ENCODE measurements at places on chromosomes 5 and 9.

DNA sequence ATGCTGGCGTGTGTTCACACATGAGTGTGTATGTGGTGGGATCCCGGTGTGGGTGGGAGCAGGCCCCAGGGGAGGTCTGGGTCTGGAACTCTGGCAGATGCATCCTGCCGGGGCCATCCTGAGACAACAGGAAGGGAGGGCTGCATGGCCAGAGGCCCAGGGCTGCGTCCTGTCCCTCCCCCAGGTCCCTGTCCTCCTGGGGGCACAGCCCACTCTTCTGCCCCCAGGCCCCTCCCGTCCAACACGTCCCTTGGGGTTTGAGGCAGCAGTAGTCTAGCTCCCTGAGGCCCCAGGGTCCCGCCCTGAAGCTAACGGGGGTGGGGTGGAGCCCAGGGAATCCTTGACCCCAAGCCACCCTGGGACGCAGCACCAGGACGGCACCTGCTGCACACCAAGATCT, 16.6 kb downstream of the FLT4 start:
- DNase-seq = no peak
- H3K27ac ChIP-seq = no peak overlapping the region
- H3K4me3 ChIP-seq = no peak overlapping the region
- no peaks in the 10 kb centered on the region for H3K4me1 ChIP-seq
- H3K27me3 ChIP-seq = no peaks in the 10 kb centered on the region

DNA sequence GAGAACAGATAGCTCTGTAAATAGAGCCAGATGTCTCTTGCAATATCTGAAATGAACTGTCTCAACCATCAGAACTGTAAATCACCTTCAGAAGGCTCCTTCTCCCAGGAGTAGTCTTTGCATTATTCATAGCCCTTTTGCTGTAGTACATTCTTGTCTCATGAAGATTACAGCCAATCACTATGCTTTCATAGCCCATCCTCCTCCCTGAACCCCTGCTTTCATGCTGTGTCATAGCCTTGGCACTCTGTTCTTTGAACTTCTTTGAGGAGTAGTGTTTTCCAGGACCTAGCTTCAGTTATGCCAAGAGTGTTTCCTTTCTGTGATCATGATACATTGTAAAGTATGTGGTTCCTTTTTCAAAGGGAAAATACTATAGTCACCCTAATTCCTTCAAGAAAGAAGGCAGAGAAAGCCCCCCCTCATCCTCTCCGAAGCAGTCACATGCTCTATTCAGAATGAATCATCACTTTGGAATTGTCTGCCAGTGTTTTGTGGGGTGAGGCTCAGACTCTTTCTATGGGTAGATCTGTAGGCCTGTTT, 61.1 kb downstream of the GRIA1 start:
- H3K4me3 ChIP-seq = no peak overlapping the region
- H3K36me3 ChIP-seq = no peaks in the 10 kb centered on the region
- H3K27ac ChIP-seq = no peak overlapping the region
- H3K27me3 ChIP-seq = no peaks in the 10 kb centered on the region
- no peak for DNase-seq

GRCh38 chr9:93255994-93256877, 72.3 kb downstream of the WNK2 start:
- H3K27ac ChIP-seq = no peak overlapping the region
- peaks cover 1% of the 10 kb centered on the region for H3K36me3 ChIP-seq
- no peak for DNase-seq

GRCh38 chr5:94545870-94546625, 72.4 kb downstream of the KIAA0825 start:
- peaks cover 27% of the 10 kb centered on the region for H3K4me1 ChIP-seq
- H3K27me3 ChIP-seq = no peaks in the 10 kb centered on the region
- no peak overlapping the region for H3K4me3 ChIP-seq
- no peak overlapping the region for H3K27ac ChIP-seq
- DNase-seq = no peak
- peaks cover 1% of the 10 kb centered on the region for H3K36me3 ChIP-seq

- no peaks in the 10 kb centered on the region for H3K27me3 ChIP-seq
- H3K27ac ChIP-seq = peak overlapping the region; percentile 9
- H3K4me3 ChIP-seq = no peak overlapping the region
- H3K4me1 ChIP-seq = peaks cover 4% of the 10 kb centered on the region
These were observed 37.2 kb downstream of the GPR107 start for GRCh38 chr9:130090915-130091314.

GRCh38 chr9:137067860-137068538, 2.4 kb downstream of the SAPCD2 start:
- H3K27ac ChIP-seq = no peak overlapping the region
- DNase-seq = peak; percentile 83
- H3K27me3 ChIP-seq = no peaks in the 10 kb centered on the region
- H3K36me3 ChIP-seq = peaks cover 5% of the 10 kb centered on the region
- peak overlapping the region; percentile 53 for H3K4me3 ChIP-seq

DNA sequence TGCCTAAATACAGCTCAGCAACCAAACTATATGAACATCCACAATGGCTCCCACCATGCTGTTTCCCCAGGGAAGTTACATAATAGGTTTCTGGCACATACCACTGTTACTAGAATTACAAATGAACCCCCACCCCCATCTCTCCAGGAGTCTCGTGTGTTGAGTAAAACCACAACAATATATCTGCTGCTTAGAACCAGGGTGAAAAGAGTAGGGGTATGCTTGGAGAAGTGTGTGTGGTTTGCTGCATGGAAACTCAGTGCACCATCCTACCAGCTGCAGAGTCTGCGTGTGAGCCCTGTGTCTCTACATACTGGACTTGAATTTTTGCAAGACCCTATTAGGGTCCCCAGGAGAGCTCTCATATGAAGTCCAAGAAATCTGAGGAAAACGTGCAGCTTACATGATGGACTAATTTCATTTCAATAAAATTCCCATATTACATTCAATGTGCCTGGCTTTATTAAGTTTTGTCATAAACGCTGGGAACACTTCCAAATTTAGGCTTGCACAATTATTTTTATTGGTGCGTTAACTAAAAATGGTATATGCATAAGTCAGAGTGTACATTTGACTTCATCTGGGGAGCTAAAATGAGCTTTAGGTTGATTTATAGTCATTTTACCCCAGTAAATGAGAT, 104.5 kb upstream of the NFIB start:
- H3K27ac ChIP-seq = no peak overlapping the region
- no peak for DNase-seq
- no peak overlapping the region for H3K4me3 ChIP-seq
- no peaks in the 10 kb centered on the region for H3K36me3 ChIP-seq
- no peaks in the 10 kb centered on the region for H3K27me3 ChIP-seq

All from central memory CD8-positive, alpha-beta T cell (primary cell).